Sciatic nerve (tissue), 2 donors: ENCODE measurements at places on chromosomes 7 and 10. TPM values are rescaled to one million over a fixed set of nuclear protein-coding genes. Genes with fewer than 3 reads are reported as not detected.

COBL gene
- total RNA-seq: 17.0 TPM

PDK4 gene
- 61.9 TPM for total RNA-seq

MCM10 gene
- total RNA-seq: 0.45 TPM

UNCX gene
- not detected for total RNA-seq

CNPY1 gene
- total RNA-seq: not detected

CALML3 gene
- total RNA-seq: not detected

PDE1C gene
- total RNA-seq: 23.3 TPM

PRTFDC1 gene
- 4.7 TPM for total RNA-seq

H2BK1 gene
- total RNA-seq: not detected

CALN1 gene
- total RNA-seq: 0.53 TPM

BLNK gene
- total RNA-seq: 13.1 TPM

SH3PXD2A gene
- total RNA-seq: 166 TPM

C7orf33 gene
- not detected for total RNA-seq

TLX1 gene
- total RNA-seq: not detected

SEC31B gene
- total RNA-seq: 20.6 TPM

UCMA gene
- total RNA-seq: not detected

PRPS1L1 gene
- not detected for total RNA-seq

TYSND1 gene
- 10.6 TPM for total RNA-seq

VIPR2 gene
- total RNA-seq: 2.0 TPM

TRPV5 gene
- total RNA-seq: 0.22 TPM

CHAT gene
- total RNA-seq: not detected

SLC16A9 gene
- total RNA-seq: 1.8 TPM

ITPRID1 gene
- total RNA-seq: not detected

HOXA10 gene
- 11.2 TPM for total RNA-seq

MSMB gene
- not detected for total RNA-seq

TYW1B gene
- 4.8 TPM for total RNA-seq

CRYGN gene
- total RNA-seq: 3.9 TPM

EPDR1 gene
- 46.9 TPM for total RNA-seq

GPR15LG gene
- total RNA-seq: not detected

CCDC146 gene
- 26.4 TPM for total RNA-seq
